ENCODE measurements at places on chromosomes 6 and 20. TPM values are rescaled to one million over a fixed set of nuclear protein-coding genes. Genes with fewer than 3 reads are reported as not detected.

Gene SFTA2
- not detected for total RNA-seq

Gene CBLN4
- total RNA-seq: not detected

Gene SPATA2
- 0.83 TPM for total RNA-seq

Gene PRDM13
- not detected for total RNA-seq

Gene DDO
- total RNA-seq: 1.3 TPM

Gene RIMS1
- total RNA-seq: 0.28 TPM

Gene RAB44
- total RNA-seq: under 0.01 TPM

Gene TBX18
- 34.9 TPM for total RNA-seq

Gene IPCEF1
- total RNA-seq: 0.43 TPM

Gene FOXA2
- total RNA-seq: under 0.01 TPM

Gene CLVS2
- under 0.01 TPM for total RNA-seq

Gene GCNT2
- not detected for total RNA-seq

Gene TMEM217
- 4.0 TPM for total RNA-seq

Gene RHAG
- not detected for total RNA-seq

Gene DNAH8
- total RNA-seq: 0.09 TPM

Gene PSMB9
- 29.2 TPM for total RNA-seq

Gene OR2B2
- not detected for total RNA-seq

Gene NHSL1
- total RNA-seq: 6.8 TPM

Gene FAM50B
- 5.0 TPM for total RNA-seq

Gene DEFB115
- not detected for total RNA-seq

Gene DZANK1
- total RNA-seq: 0.85 TPM

Gene PCK1
- not detected for total RNA-seq

Gene VGLL2
- not detected for total RNA-seq

Gene TRIM31
- not detected for total RNA-seq

Data from smooth muscle cell of bladder (primary cell).